ENCODE measurements at places on chromosomes 11 and 22.

GRCh38 chr22:46592390-46592872 is 27.8 kb upstream of the GRAMD4 start:
- DNase-seq: no peak

- no peak for DNase-seq
Observed at GRCh38 chr11:115333949-115334348, 170.3 kb downstream of the CADM1 start.

GRCh38 chr11:102829316-102830000 is 14.0 kb downstream of the MMP3 start:
- DNase-seq: no peak

- no peak for DNase-seq
Observed at GRCh38 chr22:35727436-35727835, 9.8 kb downstream of the APOL5 start.

DNA sequence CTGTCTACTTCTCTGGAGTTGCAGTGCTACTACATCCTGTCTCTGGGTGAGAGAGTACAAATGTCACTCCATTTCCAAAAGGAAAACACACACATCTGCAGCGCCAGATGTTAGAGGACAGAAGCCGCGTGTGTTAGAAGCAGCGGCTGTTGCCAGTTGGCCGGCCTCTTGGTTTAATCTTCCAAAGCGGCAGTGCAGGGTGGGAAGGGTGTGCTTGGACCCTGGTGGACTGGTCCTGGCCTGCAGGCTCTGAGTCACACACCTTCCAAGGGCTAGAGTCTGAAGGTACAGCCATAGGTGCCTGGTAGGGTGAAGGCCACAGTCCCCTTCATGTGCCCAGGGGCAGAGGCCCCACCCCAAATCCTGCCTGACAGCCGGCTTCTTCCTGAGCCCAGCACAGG is 99.8 kb downstream of the CTTN start:
- DNase-seq: no peak

GRCh38 chr11:72690166-72690565 is 15.9 kb upstream of the PDE2A start:
- DNase-seq: no peak

- DNase-seq: no peak
Observed at GRCh38 chr22:37976547-37976946, 7.8 kb downstream of the SOX10 start.

GRCh38 chr11:119522609-119523008 is 99.6 kb upstream of the THY1 start:
- DNase-seq: no peak

DNA sequence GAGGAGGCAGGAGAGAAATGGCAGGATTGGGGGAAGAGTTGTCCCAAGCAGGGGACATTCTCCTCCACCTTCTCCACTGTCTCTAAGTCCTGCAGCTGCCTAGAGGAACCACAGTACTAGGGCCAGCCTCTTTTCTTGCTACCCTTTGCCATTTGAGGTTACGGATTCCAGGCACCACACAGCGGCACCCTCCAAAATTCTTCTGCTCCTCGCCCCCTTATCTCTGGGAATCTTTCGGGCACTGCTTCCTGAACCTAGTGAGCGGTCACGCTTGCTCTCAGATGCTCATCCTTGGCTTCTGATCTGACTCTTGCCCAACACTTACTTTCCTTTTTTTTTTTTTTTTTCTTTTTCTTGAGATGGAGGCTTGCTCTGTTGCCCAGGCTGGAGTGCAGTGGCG is 26.6 kb upstream of the XBP1 start:
- DNase-seq: no peak

- no peak for DNase-seq
Observed at GRCh38 chr11:129321076-129321475, 54.6 kb upstream of the BARX2 start.

GRCh38 chr11:85182441-85183387 is 444.4 kb downstream of the DLG2 start:
- no peak for DNase-seq

DNA sequence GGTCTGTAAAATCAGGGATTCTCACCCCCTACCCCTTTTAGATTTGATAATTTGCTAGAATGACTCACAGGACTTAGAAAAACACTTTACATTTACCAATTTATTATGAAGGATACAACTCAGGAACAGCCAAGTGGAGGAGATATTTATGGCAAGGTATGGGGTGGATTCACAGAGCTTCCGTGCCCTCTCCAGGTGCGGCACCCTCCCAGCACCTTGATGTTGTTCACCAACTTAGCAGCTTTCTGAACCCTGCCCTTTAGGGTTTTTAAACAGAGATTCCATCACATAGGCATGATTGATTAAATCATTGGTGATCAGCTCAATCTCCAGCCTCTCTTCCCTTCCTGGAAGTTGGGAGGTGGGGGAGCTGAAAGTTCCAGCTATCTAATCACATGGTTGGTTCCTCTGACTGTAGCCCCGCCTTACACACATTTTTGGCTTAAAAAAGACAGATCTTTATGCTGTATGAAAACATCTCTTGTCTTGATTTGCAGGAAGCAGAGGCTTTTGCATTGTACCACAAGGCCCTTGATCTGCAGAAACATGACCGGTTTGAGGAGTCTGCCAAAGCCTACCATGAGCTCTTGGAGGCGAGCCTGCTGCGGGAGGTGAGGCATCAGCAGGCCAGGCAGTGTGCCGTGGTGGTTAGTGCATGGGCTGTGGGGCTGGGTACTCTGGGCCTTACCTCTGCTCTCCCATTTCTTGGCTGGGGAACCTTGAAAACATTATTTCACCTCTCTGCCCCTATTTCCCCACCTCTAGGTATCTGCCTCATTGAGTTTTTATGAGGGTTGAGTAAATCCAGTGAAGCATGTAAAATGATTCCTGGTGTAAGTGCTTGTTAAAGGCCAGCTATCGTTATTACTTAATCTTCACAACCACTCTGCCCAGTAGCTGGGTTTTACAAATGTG is 27.0 kb downstream of the CABIN1 start:
- no peak for DNase-seq

DNA sequence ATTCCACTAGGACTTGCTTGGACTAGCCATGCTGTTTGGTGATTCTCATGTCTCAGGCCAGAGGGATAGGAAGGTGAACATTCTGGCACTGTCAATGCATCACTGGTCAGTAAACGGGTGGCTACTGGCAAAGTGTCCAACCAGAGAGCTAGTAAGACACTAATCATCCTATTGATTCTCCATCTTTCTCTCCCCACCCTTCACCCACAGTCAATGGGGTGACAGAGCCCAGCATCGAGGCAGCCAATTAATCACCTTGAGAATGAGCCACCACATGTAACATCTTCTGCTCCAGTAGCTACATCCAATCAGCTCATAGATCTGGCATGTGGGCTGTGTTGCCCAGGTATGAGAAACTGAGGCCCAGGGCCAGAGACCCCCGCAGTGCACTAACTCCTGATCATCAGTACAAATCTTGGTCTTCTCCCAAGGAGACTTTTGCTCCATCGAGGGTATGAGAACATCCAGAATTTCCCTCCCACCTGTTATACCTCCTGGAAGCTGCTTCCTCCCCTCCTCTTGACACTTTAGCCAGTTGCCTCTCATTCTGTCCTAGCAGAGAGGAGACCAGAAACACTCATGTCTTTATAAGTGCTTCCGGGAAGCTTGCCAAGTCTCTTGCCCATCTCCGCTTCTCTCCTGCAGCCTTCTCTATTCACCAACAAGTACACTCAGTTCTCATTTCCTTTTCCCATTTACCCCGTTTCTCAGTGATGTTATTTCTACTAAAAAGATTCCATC is 17.0 kb downstream of the HTR3A start:
- no peak for DNase-seq

DNA sequence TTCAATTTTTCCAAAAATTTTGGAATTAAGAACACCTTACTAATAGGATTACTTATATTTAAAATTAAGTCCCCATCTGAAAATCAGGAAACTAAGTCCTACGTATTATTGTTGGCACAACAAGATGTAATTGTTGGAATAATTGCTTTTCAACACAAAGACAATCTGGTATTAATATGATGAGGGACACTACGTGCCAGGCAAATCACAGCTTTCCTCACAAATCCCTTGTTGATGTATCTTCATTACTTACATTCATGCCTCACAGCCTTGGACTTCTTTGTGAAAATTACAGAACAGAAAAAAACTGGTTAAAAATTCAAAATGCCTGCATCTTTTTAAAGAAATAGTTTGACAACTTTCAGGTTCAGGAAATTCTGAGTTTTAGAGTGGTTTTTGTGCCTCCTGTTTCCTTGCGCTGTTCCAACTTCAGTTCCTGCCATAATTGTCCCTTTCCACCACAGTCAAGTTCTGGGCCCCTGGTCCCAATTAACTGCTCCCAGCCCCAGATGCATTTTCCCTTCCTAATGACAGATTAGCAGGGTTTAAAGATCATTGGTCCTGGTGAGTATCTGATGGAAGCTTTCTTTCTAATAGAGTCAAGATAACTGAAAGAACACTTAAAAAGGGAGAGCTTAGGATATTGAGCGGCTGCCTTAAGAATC is 23.3 kb upstream of the CCDC34 start:
- no peak for DNase-seq

DNA sequence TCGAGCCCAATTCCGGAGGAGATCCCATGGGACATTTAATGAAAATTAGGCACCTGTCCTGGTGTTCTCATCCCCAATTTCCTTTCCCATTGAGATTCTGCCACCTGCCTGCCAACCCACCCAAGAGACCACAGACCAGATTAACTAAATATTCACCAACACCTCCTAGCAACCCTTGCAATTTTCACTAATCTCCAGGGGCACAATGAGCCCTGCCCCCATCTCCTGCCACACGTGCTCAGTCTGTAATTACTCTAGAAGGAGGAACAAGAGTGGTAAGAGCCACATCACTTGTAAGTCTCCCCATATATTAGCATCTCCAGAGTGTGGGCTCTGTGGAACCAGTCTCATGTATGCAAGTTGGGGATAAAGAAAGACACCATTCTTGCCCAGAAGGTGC is 38.0 kb downstream of the IL18BP start:
- DNase-seq: no peak

GRCh38 chr22:35638001-35638400 is 10.2 kb upstream of the APOL6 start:
- DNase-seq: no peak

- no peak for DNase-seq
Observed at GRCh38 chr11:117337076-117337475, 9.4 kb downstream of the CEP164 start.

GRCh38 chr22:50058906-50059880 is 1.1 kb upstream of the TTLL8 start:
- no peak for DNase-seq

GRCh38 chr11:44823006-44823405 is 96.2 kb downstream of the TSPAN18 start:
- no peak for DNase-seq

DNA sequence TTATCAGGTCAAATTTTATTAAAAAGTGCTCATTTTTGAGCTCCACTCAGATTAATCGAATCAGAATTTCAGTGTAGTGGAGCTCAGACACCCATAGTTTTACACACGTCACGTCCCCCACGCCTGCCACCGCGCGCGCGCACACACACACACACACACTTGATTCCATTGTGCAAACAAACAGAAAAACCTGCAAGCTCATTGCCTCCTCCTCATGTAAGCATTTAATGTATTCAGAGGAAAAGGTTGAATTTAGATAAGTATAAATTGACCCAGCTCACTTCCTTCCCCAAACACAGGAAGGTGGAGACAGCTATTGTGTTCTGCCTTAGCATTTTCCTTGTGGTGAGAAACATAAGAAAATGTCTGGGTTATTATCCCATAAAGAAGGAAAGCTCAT is 336.7 kb downstream of the LUZP2 start:
- DNase-seq: no peak

GRCh38 chr11:31802000-31802551 is 9.0 kb downstream of the PAX6 start:
- no peak for DNase-seq

DNA sequence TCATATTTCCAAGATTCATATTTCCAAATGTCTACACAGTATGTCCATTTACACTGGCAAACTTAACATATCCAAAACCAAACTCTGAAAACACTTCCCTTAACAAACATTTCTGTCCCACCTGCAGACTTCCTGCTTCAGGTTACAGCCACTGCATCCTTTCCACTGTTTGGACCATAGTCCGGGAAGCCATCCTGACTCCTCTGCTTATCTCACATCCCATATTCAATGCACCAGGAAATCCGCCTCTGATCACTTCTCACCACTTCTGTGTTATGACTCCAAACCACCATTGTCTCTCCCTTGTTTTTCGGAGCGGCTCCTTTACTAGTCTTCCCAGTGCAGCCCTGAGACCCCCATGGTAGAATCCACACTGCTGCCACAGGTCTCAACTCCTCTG is 30.1 kb downstream of the HIRA start:
- no peak for DNase-seq

- DNase-seq: no peak
Observed at GRCh38 chr22:24157822-24158135, 23.5 kb upstream of the SUSD2 start.

DNA sequence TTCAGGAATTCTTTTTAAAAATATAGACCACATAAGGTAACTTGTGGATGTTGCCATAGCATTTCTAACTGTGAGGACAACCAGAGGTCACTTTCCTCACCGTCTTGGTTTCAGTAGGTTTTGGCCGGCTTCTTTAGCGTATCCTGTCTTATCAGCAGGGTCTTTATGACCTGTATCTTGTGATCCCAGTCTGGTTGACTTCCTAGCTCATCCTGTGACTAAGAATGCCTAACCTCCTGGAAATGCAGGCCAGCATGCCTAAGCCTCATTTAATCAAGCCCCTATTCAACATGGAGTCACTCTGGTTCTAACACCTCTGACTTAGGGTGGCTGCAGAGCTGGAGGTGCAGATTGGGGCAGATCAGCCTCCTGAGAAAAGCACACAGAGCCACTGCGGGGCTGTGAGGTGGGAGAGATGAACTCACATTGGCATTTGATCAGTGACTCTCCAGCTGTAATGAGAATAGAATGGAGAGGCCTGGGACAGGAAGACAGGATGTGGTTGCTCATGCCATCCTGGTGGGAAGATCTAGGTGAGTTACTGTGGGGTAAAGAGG is 41.1 kb upstream of the TOP3B start:
- no peak for DNase-seq

DNA sequence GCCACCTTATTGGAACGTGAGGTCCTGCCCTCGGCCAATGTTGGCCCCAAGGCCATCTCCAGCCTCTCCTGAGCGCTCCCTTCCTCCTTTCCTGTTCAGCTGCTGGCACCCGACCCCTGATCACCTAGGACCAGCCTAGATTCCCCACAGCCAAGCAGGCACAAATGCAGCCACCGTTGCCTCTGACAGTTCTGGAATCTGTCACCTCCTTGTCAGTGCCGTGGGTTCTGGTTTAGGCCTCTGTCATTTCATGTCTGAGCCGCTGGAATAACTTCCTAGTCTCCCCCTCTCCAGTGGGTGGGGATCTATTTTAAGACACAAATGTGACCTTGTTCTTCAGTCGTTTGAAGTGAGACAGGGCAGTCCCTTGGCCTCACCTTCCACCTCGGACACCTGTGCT is 29.7 kb downstream of the FADS3 start:
- DNase-seq: no peak

DNA sequence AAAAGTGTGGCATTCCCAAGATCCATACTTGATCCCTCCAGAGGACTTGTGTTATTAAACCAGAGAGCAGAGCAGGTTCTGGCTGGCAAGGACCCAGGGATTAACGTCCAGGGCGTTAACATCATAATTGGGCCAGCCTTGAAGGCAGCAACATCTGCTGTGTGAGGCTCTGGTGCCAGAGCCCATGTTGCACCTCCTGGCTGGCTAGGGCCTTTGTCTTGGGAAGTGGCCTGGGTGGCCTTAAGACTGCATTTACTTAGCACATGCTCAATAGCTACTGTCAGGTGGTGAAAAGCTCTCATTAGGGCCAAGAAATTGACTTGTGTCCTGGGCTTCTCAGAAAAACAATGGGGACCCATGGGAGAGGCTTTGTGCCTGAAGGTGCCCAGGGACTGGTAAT is 66.6 kb downstream of the CACNG2 start:
- no peak for DNase-seq

GRCh38 chr11:111908639-111909305 is 2.8 kb downstream of the CRYAB start:
- no peak for DNase-seq

Data from activated CD4-positive, alpha-beta T cell treated with anti-CD3 and anti-CD28 coated beads for 24 hours (primary cell).